ENCODE measurements at places on chromosomes 5 and 9.
A peak's percentile ranks its signal among the peaks of the same experiment; 100 is the strongest.

DNA sequence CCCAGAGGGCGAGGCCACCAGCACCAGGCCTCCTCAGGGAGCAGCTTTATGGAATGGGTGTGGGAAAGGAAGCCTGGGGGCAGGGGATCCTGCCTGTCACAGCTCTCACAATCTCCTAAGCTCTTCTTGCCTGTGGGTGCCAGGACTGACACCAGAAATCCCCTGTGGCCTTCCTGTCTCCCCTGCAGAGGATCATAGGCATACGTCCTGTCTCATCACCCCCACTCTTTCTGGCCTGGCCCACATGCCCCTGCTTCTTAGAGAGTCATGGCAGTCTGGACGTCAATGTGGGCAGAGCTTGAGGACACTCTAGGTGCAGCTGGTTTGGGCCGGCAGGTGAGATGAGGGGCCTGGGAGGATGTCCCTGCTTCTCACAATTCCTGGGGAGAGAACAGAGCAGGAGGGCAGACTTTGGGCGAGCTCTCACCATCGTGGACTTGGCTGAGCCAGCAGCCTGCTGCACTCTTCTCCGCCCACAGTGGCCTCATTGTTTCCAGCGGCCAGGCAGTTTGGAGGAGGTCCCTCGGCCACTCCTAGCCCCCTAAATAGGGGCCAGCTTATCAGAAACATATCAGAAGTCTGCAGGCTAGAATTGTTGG is 67.3 kb upstream of the ZFR start:
- peak; percentile 69 for DNase-seq

- DNase-seq: no peak
Measured at GRCh38 chr5:73856997-73857396, 231.0 kb downstream of the ARHGEF28 start.

GRCh38 chr9:133737071-133737773 is 930 bp downstream of the SARDH start:
- DNase-seq: no peak

DNA sequence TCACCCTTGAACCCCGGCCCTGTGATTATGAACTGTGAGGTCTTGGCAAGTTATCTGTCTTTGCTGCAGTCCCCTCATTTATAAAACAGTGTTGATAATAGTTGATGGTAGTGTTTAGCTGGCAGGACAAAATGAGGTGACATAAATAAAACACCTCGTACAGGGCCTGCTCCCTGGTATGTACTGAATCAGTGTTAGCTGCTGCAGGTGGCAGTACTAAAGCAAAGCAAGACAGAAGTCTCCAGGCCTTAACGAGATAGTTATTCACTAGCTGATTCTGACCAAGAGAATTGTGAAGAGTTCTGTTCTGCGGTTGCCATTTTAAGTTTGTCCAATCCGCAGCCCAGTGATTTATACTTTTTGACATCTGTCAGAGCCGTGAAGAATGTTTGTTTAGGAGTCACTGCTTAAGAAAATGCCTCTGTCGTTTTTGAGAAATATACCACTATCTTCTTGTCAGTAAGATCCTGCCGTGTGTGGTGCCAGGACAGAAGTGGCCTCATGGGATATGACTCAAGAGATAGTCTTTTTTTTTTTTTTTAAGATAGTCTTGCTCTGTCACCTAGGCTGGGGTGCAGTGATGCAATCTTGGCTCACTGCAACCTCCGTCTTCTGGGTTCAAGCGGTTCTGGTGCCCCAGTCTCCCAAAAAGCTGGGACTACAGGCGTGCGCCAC is 75.9 kb downstream of the KDM4C start:
- DNase-seq: no peak

- DNase-seq: no peak
Measured at GRCh38 chr5:78287833-78288232, 6.7 kb downstream of the AP3B1 start.

- DNase-seq: no peak
Measured at GRCh38 chr5:37667846-37668245, 172.0 kb downstream of the GDNF start.

DNA sequence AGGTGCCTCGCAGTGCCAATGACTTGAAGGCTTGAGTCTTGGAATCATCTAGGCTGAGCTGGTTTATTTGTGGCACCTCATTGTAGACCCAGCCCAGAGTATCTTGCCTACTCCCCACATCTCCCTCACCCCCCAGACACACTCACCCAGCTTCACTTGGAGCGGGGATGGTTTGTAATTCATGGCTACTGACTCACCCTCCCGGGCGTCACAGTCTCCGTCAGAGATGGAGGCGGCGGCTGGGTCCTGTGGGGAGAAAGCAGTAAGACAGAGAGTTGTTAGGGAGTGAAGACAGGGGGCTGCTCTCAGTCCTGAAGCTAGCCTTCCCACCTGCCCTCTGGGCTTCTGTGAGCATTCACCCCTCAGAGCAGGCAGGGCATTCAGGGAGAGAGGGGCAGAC is 29.0 kb upstream of the MYORG start:
- no peak for DNase-seq

DNA sequence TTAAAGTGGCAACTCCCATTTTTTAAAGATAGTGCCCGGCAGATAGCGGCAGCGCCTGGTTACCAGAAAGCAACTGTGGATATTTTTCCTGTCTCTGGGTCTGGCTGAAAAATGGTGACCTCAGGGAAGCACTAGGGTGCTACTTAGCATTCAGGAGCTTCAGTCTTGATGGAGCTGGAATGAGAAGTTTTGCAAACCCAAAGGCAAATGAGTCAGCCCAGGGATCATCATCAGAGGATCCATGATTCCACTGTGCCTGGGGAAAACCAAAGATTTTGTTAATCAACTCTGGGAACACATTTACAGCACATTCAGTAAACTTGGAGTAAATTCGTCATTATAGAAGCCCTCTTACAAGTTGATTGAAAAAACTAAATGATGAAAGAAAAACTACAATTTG is 26.7 kb downstream of the F2R start:
- DNase-seq: no peak

DNA sequence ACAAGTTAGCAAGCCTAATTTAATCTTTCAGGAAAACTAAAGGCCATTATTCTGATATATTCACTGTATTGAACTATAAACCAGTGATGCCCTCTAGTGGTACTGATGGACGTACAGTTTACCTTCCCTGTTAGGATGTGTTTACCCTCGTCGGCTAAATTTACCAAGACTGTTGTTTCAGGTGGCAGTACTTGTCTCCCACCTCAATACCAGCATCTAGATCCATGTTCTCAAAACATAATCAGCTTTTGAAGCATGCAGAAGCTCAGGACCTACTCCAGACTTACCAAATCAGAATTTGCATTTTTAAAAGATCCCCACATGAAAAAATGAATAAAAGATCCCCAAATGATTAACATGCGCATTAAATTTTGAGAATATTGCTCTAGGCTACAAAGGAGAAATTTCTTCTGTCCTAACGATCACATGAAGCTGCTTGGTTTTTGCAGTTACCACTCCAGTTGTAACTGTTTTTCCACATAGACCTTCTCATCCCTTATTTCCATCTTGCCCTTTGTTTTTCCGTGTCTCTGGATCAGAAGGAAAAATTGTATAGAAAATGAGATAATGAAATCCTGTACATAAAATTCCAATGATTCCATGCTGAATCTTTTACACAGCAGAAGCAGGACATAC is 3.2 kb upstream of the BAAT start:
- peak; percentile 54 for DNase-seq

- DNase-seq: no peak
Measured at GRCh38 chr5:113182658-113183344, 206.2 kb downstream of the DCP2 start.

GRCh38 chr5:143931986-143932385 is 120.0 kb downstream of the HMHB1 start:
- no peak for DNase-seq

DNA sequence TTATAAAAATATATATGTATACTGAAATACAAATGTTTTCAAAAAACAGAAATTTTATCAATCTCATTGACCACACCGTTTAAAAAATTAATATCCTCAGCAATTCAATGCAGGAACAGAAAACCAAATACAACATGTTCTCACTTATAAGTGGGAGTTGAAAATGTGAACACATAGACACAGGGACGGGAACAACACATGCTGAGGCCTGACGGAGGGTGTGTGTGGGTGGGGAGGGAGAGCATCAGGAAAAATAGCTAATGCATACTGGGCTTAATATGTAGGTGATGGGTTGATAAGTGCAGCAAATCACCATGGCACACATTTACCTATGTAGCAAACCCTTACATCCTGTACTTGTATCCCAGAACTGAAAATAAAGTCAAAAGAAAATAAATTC is 409.5 kb downstream of the MLLT3 start:
- DNase-seq: no peak

- DNase-seq: no peak
Measured at GRCh38 chr9:35520364-35520710, 30.4 kb downstream of the RUSC2 start.

DNA sequence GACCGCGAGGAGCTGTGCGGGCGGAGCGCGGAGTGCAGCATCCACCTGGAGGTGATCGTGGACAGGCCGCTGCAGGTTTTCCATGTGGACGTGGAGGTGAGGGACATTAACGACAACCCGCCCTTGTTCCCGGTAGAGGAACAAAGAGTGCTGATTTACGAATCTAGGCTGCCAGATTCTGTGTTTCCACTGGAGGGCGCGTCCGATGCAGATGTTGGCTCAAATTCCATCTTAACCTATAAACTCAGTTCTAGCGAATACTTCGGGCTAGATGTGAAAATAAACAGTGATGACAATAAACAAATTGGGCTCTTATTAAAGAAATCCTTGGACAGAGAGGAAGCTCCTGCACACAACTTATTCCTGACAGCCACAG is 590 bp downstream of the PCDHA6 start:
- no peak for DNase-seq

All from OCI-LY7 (cell line).